Activated CD8-positive, alpha-beta memory T cell treated with anti-CD3 and anti-CD28 coated beads for 1 hour (primary cell): ENCODE measurements at places on chromosomes 12 and 14.

- no peak for DNase-seq
Observed at GRCh38 chr14:71267691-71268090, 360.4 kb downstream of the PCNX1 start.

DNA sequence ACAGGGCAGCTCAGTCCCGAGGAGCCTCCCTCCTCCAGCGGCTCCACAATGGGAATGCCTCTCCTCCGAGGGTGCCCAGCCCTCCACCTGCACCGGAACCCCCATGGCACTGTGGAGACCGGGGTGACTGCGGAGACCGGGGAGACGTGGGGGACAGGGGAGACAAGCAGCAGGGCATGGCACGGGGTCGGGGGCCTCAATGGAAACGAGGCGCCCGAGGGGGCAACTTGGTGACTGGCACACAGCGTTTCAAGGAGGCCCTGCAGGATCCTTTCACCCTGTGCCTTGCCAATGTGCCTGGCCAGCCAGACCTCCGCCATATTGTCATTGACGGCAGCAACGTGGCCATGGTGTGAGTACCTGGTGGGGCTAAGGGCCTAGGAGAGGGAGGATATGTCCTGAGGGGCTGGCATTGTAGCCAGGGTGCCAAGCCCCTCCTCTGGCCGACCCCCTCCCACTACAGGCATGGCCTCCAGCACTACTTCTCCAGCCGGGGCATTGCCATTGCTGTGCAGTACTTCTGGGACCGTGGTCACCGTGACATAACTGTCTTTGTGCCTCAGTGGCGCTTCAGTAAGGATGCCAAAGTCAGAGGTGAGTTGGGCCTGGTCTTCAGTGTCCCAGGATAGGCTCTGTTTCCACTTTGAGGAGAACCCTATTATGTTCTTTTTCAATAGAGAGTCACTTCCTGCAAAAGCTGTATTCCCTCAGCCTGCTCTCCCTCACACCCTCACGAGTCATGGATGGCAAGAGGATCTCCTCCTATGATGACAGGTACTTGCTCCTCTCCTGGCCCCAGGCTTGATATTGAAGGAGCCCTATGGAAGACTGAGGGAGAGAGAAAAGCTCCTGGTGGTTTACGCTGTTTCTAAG lies 2.7 kb downstream of the KHNYN start:
- no peak for DNase-seq

- DNase-seq: no peak
Observed at GRCh38 chr12:40717576-40717975, 25.3 kb downstream of the CNTN1 start.

GRCh38 chr12:27960821-27961220 lies 11.7 kb downstream of the PTHLH start:
- DNase-seq: no peak

- no peak for DNase-seq
Observed at GRCh38 chr14:48435221-48435620, 759.8 kb upstream of the MDGA2 start.

DNA sequence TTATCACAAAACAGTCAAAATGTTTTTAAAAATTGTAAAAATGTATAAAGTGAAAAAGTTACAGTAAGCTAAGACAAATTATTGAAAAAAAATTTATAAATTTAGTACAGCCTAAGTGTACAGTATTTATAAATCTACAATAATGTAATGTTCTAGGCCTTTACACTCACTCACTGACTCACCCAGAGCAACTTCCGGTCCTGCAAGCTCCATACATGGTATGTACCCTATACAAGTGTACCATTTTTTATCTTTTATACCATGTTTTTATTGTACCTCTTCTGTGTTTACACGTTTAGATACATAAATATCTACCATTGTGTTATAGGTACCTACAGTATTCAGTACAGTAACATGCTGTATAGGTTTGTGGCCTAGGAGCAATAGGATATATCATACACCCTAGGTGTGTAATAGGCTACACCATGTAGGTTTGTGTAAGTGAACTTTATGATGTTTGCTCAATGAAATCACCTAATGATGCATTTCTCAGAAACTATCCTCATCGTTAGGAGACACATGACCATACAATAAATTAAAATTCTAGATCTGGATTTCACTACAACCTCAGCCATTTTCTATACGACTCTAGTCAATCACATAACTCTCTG lies 66.8 kb downstream of the TXNDC16 start:
- no peak for DNase-seq

DNA sequence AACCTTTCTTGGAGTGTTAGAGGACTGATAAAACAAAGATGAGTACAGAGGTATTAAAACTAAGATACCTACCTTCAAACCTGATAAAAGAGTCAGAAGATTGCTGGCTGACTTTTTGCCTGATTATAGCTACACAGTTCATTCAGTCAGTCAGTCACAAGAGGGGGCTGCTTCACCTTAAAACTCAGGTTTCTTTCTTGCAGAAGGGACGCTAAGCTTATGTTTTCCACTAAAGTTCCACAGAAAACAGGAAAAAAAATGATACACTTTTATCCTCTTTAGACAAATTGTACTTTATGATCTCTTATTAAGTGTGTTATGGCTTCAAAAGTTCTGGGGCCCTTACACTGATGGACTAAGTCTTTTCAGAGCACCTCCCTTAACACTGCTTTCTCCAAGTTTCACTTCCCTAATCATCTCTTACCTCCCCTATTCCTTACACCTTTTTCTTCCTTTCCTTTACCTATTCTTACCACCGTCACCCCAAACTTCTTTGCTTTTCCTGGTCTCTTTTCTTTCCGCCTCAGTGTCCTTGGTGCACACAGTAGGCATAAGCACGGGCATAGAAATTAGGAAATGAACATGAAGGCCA lies 448.7 kb upstream of the OR4E1 start:
- no peak for DNase-seq

- no peak for DNase-seq
Observed at GRCh38 chr14:21026988-21027315, 2.1 kb upstream of the NDRG2 start.

- no peak for DNase-seq
Observed at GRCh38 chr14:60565211-60565610, 56.3 kb downstream of the SIX6 start.

DNA sequence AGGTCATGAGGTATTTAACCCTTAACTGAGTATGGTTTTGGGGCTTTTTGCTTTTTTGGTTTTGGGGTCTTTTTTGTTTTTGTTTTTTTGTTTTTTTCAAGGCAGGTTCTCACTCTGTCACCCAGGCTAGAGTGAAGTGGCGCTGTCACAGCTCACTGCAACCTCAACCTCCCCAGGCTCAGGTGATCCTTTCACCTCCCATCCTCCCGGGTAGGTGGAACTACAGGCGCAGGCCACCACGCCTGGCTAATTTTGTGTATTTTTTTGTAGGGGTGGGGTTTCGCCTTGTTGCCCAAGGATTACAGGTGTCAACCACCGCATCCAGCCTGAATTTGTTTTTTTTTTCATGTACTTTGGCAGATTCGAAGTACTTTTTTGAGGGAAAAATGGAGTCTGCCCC lies 19.9 kb downstream of the RAP1B start:
- no peak for DNase-seq

GRCh38 chr14:98855926-98856715 lies 415.9 kb downstream of the BCL11B start:
- DNase-seq: no peak

GRCh38 chr12:101746196-101746595 lies 6.9 kb upstream of the SYCP3 start:
- DNase-seq: no peak

GRCh38 chr14:54652188-54652587 lies 85.3 kb downstream of the SAMD4A start:
- no peak for DNase-seq

GRCh38 chr12:100229876-100230275 lies 29.3 kb downstream of the ACTR6 start:
- no peak for DNase-seq

DNA sequence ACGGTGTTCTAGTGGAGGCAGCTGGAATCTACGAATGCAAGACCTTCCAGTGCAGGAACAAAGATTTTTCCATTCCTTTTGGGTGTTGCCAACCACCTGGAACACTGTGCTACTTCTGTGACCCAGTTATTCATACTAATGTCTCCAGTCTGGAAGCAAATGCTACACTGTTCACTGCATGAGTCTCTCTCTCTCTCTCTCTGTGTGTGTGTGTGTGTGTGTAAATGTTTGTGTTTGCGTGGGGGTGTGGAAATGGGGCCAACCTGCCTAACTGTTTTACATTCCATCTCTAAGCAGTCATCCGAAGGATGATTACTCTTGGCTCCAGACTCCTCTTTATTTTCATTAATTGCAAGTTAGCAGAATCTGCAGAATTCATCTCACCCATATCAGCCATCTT lies 29.9 kb upstream of the YBX3 start:
- DNase-seq: no peak

GRCh38 chr14:36666416-36667206 lies 5.0 kb downstream of the PAX9 start:
- no peak for DNase-seq

- DNase-seq: no peak
Observed at GRCh38 chr12:17283563-17283962, 677.6 kb upstream of the LMO3 start.

DNA sequence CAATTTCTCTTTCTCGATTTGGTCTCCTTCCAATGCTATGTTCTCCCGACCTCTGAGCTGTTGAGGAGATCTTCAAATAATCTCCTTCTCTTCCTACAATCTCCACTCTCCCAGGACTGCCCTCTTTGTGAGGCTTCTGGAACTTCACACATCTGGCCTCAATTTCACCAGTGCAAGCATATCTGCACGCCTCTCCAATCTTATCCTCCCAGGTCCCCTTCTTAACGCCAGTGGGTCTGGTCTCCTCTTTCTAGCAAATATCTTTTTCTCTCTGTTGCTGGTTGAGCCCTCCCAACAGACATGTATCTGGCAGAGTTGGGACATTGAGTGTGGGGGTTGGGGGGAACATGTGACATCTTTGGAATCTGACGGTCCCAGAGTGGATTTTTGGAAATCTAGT lies 17.9 kb downstream of the RTL1 start:
- DNase-seq: no peak

- no peak for DNase-seq
Observed at GRCh38 chr14:50806241-50806933, 24.6 kb downstream of the NIN start.

DNA sequence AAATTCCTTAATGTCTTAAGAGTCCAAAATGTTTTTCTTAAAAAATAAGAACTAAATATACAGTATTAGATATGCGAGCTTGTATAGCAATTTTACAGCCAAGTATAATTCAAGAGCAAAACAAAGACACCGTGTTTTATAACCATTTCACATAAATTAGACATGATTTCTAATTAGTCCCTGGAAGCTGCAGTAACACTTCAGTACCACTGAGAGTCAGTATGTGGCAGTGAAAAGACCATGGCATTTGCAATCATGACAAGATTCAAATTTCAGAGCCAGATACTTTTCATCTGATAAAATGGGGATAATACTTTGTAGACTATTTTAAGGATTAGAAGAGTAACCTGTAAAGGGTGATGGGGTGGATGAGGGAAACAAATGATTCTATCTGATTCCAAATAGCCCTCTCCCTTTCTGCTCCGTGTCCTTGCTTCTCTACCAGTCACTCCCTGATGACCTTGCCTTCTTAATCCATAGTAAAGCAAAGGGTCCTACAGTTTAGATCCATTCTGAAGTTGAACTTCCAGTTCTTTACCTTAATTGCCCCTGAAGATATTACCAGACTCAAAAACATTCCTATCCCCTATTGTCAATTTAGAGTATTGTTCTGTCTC lies 145.4 kb upstream of the ABCD2 start:
- DNase-seq: no peak

DNA sequence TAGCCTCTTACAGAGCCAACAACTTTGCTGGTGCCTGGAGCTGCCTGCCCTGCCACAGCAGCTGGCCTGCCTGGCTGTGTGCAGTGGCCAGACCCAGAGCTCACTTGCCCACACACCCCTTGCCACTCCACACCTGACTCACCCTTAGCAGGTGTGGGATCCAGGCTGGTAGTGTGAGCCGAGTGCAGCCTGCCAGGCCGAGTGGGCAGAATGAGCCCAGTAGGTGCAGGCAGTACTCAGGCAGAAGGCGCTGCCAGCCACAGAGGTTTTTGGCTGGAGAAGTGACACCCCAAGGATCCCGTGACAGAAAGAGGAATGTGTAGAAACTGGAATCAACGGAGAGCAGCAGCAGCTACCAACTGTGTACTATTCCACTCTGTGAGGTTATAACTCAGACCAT lies 29.8 kb upstream of the PYGL start:
- no peak for DNase-seq

- DNase-seq: no peak
Observed at GRCh38 chr12:120227233-120228040, 26.5 kb upstream of the RPLP0 start.

DNA sequence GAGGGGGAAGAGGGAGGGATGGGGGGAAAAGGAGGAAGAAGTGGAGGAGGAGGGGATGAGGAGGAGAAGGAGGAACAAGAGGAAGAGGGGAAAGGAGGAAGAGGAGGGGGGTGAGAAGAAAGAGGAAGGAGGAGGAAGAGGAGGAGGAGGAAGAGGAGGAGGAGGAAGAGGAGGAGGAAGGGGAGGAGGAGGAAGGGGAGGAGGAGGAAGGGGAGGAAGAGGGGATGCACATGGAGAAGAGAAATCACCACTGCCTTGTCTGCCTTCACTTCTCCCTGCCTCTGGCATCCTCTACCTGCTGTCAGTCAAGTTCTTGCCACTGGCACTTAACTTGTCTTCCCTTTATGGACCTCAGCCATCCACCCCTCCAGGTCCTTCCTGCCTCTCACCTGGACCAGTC lies 59.9 kb downstream of the TTC9 start:
- no peak for DNase-seq

- DNase-seq: no peak
Observed at GRCh38 chr12:55850893-55851292, 8.2 kb upstream of the MMP19 start.

DNA sequence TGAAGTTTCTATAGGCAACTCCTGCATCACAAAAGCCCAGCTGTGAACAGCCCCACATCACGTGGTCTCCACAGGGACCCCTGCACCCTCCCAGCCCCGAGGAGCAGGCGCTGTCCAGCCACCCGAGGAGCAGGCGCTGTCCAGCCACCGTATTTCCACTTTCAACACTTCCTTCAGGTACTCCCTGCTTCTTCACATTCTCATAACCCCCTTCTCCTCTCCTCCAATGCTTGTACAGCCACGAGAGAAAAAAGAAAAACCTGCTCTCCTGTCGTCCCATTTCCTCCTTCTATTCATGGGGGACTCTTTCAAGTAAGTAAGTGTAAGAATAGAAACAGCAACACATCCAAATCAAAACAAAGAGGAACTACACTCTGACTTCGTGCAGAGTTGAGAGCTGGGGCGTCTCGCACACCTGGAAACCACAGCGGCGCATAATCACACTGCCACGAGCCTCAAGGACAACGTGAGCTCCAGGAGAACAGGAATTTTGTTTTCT lies 11.9 kb downstream of the CDC42BPB start:
- no peak for DNase-seq

- DNase-seq: no peak
Observed at GRCh38 chr12:58586762-58587161, 333.5 kb downstream of the LRIG3 start.
